ENCODE measurements at places on chromosomes 4 and X.
A peak's percentile ranks its signal among the peaks of the same experiment; 100 is the strongest.

DNA sequence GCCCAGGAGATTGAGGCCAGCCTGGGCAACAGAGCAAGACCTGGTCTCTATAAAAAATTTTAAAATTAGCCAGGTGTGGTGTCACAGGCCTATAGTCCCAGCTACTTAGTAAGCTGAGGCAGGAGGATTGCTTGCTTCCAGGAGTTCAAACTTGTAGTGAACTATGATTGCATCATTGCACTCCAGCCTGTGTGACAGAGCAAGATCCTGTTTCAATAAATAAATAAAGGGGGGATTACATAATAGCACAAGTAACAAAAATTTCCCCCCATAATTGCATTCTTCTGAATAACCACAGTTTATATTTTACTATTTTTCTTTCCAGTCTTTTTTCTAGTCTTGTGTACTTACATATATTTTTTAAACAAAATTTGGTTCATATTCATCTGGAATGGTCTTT, 135.6 kb downstream of the CHIC2 start:
- no peak for DNase-seq

- no peak for DNase-seq
Measured at GRCh38 chrX:11386001-11386523, 92.8 kb downstream of the AMELX start.

DNA sequence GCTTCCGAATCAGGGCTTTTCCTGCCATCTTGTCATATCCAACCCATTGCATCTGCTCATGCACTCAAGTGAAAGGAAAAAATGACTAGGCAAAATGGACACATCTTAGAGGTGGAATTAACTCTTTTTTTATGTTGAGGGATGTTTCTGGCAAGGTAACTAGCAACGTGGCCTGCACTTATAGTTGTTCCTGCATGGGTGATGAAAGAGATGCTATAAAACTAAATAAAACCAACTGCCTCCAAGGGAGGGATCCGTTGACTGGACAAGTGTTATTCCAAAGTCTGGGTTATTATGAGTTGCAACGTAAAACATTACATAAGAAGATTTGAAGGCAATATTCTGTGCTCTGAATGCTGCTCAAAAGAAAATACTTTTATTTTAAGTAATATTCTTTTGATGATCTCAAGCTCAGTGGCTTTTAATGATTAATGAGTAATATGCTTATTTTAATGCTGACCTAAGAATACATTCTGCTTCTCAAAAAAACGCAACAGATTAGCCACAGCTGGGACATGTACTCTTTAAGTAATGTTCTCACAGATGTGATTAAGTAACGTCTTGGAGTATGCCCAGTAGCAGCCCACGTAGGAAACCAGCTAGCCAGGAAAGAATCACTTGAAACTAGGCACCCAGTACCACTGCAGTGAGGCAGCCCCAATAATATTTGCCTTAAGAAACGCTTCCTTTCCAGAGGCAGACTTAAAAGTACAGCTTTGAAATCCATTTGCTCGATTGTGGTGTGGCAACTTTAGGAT, 27.4 kb downstream of the KLF3 start:
- no peak for DNase-seq

DNA sequence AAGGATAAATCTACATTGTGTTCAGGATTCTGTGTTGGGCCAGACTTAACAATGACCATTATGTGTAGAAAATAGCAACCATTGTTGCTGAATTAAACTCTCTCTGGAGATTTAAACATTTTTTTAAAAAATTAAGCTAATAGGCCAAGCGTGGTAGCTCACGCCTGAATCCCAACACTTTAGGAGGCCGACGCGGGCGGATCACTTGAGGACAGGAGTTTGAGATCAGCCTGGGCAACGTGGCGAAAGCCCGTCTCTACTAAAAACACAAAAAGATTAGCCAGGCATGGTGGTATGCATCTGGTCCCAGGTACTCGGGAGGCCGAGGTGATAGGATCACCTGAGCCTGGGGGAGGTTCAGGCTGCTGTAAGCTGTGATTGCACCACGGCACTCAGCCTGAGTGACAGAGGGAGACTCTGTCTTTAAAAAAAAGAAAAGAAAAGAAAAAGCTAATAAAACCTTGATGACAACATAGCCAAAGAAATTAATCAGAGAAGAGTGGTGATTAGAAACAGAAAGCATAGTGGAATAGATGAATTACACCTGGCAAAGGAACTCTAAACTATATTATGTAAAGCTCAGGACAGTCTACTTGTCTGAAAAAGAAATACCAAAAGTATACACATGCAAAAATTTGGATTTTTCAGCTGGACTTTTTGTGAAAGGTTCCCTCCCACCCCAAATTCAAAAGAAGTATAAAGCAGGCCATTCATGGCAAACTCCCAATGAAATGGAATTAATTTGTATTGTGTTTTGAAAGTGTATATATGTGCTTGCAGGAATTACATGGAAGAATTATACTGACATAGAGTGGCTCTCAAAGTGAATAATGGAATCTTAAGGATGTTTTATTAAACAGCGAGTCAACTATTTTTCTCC, 21.9 kb downstream of the PLS3 start:
- no peak for DNase-seq

DNA sequence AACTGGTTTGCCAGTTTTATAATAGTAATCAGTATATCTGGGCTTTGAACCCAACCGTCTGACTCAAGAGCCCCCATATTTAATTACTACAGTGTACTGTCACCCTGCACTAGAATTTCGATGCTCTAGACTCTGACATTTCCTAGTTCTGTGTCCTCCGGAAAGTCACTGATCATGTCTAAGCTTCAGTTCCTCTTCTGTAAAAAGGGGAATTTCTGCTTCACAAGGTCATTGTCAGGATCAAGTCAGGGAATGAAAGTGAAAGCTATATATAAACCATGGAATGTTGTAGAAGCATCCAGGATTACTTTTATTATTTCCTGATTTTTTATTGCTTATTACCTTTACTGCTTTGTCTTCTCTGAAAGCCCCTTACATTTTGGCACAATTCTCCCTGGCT, 4.0 kb upstream of the KCNIP4 start:
- DNase-seq, result no peak

- no peak for DNase-seq
Measured at GRCh38 chr4:3414421-3415279, 27.1 kb upstream of the HGFAC start.

DNA sequence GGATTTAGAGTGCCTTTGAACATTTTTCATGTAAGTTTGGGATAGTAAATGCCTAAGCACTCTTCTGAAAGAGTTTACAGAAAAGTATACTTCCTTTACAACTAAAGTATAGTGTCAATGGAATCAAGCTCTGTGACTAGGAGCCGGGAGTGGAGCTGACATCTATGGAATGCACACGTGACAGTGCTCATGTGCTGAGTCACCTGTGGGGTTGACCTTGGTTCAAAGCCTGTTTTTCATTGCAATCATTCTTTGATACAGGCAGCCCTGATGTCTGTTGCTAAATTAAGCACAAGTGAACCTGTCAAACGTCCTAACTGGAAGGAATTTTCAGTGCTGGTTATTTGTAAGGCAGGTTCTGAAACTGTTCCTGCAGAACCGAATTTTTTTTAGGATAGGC, 82.5 kb downstream of the GPAT3 start:
- peak; percentile 65 for DNase-seq

GRCh38 chrX:67545036-67545821, 1.4 kb downstream of the AR start:
- no peak for DNase-seq

DNA sequence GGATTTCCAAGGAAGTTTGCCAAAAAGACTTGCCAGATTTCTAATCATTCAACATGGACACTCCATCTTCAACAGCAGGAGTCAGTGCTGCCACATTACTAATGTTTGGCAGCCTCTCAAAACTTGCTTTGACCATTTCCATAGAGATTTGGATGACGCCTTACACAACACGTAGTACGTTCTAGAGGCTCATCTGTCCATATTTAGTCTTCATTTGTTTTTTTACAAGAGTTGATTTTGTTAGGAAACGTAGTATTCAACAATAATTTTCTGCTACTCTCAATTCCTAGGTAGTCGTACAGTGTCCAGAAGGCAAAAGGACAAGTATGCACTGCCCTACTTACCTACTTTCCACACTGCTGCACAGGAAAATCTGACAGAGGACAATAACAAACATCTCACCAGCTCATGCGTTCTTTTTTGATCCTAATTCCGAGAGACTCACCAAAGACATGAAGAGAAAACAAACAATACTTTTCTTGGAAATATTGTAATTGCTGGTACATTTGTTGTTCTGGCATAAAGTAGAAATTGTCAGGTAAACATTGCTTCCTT, 117.3 kb downstream of the SNCA start:
- no peak for DNase-seq

DNA sequence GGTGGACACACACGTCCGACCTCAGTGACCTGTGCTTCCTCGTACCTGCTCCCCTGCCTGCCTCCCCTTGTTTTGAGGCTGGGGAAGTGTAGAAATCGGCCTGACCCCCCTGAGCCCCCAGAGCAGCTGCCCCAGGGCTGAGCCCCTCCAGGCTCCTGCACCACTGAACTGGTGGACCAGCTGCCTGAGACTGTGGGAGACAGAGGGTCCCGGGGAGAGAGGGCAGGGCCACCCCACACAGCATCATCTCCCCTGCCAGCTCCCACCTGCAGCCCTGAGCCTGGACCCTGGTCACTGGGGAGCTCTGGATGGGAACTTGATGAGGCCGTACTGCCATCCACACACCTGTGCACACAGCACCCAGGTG, 15.0 kb upstream of the NAT8L start:
- DNase-seq, result no peak

DNA sequence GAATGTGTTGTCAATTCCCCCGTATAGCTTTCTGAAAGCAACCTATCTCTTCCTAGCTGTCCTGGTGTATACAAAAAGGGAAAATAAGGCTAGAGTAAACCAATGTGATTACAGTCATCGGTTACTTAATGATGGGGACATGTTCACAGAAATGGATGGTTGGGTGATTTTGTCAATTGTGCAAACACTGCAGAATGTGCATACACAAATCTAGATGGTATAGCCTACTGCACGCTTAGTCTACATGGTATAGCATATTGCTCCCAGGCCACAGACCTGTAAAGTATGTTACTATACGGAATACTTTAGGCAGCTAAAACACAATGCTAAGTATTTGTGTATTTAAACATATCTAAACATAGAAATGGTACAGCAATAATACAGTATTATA, 5.1 kb downstream of the DTHD1 start:
- no peak for DNase-seq

DNA sequence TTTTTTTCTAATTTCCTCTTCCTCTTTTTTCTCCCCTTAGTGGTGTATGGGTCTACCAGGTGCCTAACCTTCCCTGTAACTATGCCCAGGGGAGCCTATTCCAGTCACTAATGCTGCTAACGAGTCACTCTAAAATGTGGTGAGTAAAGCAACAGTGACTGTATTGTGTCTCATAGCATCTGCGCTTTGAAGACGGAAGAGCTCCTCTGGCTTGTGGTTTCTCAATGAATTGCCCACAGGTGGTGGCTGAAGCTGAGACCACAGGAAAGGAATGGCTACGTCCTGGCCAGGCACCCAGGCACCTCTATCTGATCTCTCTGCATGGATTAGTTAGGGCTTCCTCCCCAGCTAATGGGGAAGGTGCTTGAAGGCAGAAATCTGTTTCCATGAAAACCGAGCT, 763.5 kb upstream of the FRG1 start:
- no peak for DNase-seq

DNA sequence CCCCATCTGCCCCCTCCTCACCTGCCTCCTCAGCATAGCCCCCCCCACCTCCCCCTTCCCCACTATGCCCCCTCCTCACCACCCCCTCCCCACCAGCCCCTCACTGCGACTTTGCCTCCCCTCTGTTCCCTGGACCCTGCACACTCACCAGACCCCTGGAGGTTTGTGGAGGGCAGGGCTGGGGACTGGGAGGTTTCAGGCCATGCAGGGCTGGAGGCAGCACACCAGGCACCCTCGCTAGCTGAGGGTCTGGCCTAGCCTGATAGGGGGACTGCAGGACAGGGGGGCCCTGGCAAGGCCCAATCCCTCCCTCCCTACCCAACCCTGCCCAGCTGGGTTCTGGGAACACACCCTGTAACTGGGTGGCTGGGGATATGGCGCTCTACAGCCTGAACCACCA, 28.0 kb downstream of the TACC3 start:
- DNase-seq, result no peak

GRCh38 chrX:148499638-148500422, 587 bp upstream of the AFF2 start:
- DNase-seq, result no peak

- no peak for DNase-seq
Measured at GRCh38 chr4:74624351-74625151, 169.8 kb downstream of the BTC start.

DNA sequence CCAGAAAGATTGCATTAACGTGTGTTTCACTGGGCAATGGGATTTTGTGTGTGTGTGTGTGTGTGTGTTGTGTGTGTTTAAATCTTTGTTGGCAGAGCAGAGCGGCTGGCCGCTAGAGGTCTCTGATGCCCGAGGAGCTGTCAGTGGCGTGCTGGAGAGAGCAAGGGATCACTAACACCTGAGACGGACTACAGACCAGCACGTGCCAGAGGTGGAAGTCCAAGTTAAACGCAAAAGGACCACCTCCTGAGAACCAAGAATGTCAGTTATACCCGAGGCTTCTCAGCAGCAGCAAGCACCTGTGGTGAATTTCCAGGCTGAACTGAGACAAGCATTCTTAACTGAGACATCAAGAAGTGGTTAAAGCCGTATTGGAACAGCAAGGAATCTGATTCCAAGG, 9.0 kb upstream of the SLC25A14 start:
- DNase-seq, result peak; percentile 57

DNA sequence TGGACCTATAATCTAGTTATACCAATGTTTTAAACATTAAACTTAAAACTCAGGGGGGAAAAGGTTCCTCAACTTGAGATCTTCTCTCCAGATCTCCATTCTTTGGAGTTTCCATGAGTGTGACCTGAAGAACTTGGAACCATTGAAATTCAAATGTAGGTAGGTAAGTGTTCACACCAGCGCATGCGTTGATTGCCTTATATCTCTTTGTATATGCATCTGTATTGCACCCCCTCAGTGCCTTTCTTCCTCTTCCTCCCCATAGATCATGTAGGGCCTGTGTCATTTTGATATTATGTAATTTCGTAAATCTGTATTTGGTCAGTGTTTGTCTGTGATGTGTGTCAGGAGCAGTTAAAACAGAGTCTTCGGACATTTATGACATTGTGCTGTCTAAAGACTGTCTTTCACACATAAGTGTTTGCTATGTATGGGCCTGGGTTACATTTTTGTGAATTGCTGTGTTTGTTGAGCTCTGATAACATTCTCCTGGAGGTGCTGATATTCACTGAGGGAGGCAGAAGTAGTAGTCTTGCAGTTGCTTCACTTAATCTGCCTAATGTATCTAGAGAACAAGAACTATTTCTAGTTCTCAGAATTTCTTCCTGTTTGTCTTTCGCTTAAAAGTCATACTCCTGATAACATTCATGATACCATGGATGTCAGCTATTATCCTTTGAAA, 126.3 kb downstream of the RAP1GDS1 start:
- no peak for DNase-seq

DNA sequence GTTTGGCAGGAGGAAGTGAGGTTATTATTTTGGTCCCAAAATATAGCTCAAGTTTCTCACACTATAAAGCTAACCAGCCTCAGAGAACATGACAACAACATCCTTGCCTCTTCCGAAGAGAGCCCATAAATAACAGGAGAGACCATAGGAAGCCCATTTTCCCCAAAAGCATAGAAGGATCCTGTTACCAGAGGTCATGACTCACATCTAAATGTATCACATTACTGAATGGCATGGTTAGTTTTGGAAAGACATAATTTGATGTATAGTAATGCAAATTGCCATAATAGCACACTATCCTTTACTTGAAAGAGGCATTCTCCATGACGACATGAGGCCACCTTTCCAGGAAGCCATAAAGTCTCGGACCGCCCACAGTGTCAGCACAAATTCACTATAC, 238.8 kb upstream of the GRIA3 start:
- no peak for DNase-seq
